ENCODE measurements at places on chromosomes 5 and 9.

- H3K27ac ChIP-seq, result no peak overlapping the region
- H3K36me3 ChIP-seq, result no peaks in the 10 kb centered on the region
- H3K4me3 ChIP-seq, result no peak overlapping the region
- DNase-seq, result no peak
Observed at GRCh38 chr5:124773315-124774311, 27.2 kb upstream of the ZNF608 start.

DNA sequence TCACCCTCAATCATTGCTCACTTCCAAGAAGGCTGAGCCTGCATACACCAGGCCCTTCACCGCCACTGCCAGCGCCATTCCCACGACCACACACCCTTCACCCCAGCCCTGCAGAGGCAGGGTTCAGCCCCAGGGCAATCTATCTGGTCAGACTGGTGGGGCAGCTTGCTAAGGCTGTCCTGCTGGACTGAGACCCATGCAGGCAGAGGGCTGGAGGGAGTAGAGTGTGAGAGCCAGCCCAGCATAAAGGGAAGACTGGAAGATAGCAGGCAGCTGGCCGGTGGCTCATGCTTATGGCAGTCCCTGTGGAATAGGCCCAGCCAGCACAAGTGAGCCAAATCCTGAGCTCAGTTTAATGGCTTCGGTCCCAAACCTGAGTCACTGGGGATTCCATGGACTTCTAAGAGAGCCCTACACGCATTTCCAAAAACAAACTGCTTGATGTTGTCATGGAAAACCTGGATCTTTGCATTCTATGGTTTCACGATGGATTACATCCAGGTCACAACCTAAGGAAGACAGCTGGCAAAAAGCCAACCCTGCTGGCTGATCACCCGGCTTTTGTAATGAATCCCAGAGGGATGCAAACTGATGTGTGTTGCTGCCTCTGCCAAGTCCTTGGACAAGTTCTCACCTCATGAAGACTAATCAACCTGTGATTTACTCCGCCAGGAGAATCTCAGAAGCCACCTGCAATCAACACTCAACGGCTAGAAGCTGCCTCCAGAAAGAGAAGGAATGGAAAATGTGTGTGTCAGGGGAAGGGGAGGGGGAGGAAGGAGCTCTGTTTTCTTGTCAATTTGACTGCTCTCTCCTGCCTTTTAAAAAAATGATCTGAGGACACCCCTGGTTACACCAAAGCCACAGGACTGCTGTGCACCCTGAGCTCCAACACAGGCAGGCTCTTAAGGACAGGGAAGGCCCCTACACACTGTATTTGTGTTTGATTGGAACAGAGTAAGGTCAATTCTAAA is 143.6 kb downstream of the LHFPL2 start:
- H3K4me1 ChIP-seq, result peaks cover 66% of the 10 kb centered on the region
- H3K27ac ChIP-seq, result peak overlapping the region; percentile 75
- DNase-seq, result peak; percentile 90
- H3K36me3 ChIP-seq, result no peaks in the 10 kb centered on the region

- DNase-seq, result no peak
- H3K27ac ChIP-seq, result no peak overlapping the region
- H3K4me3 ChIP-seq, result no peak overlapping the region
- no peaks in the 10 kb centered on the region for H3K27me3 ChIP-seq
- H3K4me1 ChIP-seq, result no peaks in the 10 kb centered on the region
Observed at GRCh38 chr9:113957821-113958341, 81.8 kb downstream of the ZNF618 start.

DNA sequence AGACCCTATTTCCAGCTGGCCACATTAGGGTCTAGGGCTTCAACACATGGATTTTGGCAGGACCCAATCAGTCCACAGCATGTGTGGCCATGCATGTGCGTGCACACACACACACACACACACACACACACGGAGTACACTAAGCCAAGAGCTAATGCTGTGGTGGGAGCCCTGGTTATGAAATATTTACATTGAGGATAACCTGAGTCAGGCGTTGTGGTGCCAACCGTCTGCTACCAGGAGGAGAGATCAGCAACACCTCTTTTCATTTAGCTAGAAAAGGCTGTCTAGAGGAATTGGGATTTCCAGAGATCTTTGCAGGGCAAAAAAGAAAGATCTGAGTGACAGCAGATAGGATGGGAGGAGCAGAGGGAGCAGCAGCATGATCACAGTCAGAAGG is 141.5 kb downstream of the TRPM3 start:
- H3K4me1 ChIP-seq, result no peaks in the 10 kb centered on the region
- H3K4me3 ChIP-seq, result no peak overlapping the region
- no peak overlapping the region for H3K27ac ChIP-seq
- no peaks in the 10 kb centered on the region for H3K36me3 ChIP-seq
- H3K27me3 ChIP-seq, result no peaks in the 10 kb centered on the region

DNA sequence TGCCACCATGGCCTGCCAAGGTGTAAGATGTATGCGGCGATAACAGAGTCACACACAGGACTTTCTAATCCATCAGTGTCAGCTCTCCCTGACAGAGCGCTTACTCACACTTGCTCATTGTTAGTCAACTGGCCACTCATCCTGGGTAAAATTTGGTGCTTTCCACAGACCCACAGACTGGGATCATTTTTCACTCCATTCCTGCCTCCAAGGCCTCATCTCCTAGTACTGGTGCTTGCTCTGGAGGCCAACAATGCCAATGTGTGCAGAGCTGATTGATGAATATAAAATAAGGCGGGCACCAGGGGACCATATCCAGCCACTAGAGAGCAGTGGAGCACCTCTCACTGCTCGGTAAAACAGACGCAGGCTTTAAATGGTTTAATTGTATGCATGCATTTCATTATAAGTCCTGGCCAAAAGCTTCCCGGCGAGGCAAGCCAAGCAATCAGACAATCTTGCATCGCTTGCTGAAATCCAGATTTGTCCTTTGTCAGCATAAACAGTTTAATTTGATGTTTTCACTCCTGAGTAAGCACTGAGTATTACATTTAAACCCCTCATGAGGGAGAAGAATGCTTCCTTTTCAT is 22.3 kb downstream of the PSMB7 start:
- no peak overlapping the region for H3K4me3 ChIP-seq
- no peaks in the 10 kb centered on the region for H3K27me3 ChIP-seq
- DNase-seq, result no peak
- no peaks in the 10 kb centered on the region for H3K36me3 ChIP-seq
- H3K27ac ChIP-seq, result no peak overlapping the region

DNA sequence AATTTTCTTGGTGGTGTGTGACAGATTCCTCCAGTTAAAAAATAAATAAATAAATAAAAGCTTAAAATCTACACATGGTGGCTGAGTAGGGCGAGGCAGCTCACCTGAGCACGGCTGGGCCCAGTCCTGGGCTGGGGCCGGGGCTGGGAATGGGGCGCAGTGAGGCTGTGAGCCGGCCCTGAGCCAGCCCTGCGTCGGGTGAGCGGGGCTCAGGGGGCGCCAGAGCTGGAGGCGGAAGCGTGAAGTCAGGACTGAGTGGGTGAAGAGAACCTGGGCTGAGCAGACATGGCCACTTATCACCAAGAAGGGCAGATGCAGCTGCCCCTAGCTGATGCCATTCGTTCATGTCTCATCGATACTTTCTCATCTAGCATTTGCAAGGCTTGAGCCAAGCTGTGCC is 22.8 kb upstream of the DTWD2 start:
- no peak overlapping the region for H3K27ac ChIP-seq
- H3K27me3 ChIP-seq, result no peaks in the 10 kb centered on the region
- H3K36me3 ChIP-seq, result no peaks in the 10 kb centered on the region
- DNase-seq, result no peak
- no peaks in the 10 kb centered on the region for H3K4me1 ChIP-seq

- no peak overlapping the region for H3K27ac ChIP-seq
- no peaks in the 10 kb centered on the region for H3K36me3 ChIP-seq
- no peaks in the 10 kb centered on the region for H3K27me3 ChIP-seq
- no peaks in the 10 kb centered on the region for H3K4me1 ChIP-seq
- DNase-seq, result no peak
Observed at GRCh38 chr9:125493384-125493783, 213.6 kb downstream of the MAPKAP1 start.

GRCh38 chr5:76954383-76954763 is 1.5 kb downstream of the CRHBP start:
- H3K27me3 ChIP-seq, result peaks cover 11% of the 10 kb centered on the region
- H3K4me3 ChIP-seq, result peak overlapping the region; percentile 63
- DNase-seq, result no peak
- H3K27ac ChIP-seq, result no peak overlapping the region
- H3K36me3 ChIP-seq, result no peaks in the 10 kb centered on the region

DNA sequence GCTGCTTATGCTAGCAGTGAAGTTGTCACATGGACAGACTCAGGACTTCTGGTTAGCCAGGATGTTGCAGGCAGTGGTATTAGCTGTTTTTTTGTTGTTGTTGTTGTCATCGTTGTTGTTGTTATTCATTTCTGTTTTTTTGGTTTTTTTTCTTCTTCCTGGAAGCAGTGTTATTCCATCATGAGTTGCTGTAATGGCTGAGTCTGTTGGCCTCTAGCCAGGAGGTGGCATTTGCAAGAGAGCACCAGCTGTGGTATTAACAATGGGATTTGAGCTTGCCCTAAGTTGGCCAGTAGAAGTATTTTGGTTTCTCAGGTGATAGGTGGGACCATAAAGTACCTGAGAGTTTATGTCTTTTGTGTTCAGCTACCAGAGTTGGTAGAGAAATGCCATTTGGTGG is 561.1 kb downstream of the KCTD16 start:
- H3K27ac ChIP-seq, result no peak overlapping the region
- H3K4me3 ChIP-seq, result no peak overlapping the region
- H3K36me3 ChIP-seq, result no peaks in the 10 kb centered on the region
- H3K4me1 ChIP-seq, result no peaks in the 10 kb centered on the region

DNA sequence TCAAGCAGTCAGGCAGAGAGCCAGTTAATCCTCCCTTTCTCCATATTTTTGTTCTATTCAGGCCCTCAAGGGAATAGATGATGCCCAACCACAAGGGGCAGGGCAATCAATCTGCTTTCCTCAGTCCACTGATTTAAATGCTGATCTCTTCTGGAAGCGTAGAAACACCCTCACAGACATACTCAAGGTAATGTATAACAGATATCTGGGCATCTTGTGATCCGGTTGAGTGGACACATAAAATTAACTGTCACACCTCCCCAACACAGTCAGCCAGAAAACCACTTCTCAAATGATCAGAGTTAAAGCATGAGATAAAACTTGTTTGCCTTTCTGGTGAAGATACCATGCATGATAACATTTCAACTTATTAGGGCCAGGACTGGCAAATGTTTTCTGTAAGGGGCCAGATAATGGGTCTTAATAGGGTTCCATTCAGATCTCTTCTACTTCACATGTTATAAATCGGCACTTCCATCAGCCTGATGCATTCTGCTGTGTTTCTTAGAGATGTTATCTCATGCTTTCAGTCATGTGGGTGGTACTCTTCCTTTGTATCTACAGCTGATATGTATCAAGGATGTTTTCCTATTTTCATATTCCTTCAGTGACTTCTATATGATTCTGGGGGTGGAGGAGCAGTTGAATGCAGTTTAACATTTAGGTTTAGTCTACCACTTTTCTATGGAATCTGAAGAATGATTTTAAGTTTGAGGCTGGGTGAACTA is 58.9 kb upstream of the CNTLN start:
- no peak overlapping the region for H3K4me3 ChIP-seq
- H3K4me1 ChIP-seq, result no peaks in the 10 kb centered on the region
- H3K27ac ChIP-seq, result no peak overlapping the region
- no peaks in the 10 kb centered on the region for H3K27me3 ChIP-seq
- DNase-seq, result no peak

- no peak overlapping the region for H3K4me3 ChIP-seq
- peaks cover 40% of the 10 kb centered on the region for H3K36me3 ChIP-seq
- peaks cover 29% of the 10 kb centered on the region for H3K4me1 ChIP-seq
- H3K27me3 ChIP-seq, result no peaks in the 10 kb centered on the region
- DNase-seq, result no peak
Observed at GRCh38 chr5:172911628-172911880, 47.7 kb upstream of the RPL26L1 start.

DNA sequence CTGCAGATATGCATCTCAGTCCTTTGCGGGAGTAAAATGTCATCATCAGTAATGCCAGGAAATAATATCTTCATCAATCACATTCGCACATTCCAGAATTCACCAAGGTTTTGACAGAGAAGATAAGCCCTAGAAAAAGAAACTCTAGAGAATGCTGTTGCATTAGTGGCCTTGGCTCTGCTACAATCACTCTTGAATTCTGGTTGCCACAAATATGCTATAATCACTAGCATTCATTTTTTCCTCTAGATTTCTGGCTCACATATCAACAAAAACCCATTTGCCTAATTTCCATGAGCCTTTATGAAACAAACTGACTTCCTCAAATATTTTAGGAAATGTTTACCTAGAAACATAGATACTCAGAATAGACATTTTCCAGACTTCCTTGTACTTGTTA is 653.4 kb downstream of the ANXA1 start:
- H3K36me3 ChIP-seq, result no peaks in the 10 kb centered on the region
- no peaks in the 10 kb centered on the region for H3K27me3 ChIP-seq
- H3K4me3 ChIP-seq, result no peak overlapping the region
- H3K4me1 ChIP-seq, result no peaks in the 10 kb centered on the region
- DNase-seq, result no peak
- H3K27ac ChIP-seq, result no peak overlapping the region

DNA sequence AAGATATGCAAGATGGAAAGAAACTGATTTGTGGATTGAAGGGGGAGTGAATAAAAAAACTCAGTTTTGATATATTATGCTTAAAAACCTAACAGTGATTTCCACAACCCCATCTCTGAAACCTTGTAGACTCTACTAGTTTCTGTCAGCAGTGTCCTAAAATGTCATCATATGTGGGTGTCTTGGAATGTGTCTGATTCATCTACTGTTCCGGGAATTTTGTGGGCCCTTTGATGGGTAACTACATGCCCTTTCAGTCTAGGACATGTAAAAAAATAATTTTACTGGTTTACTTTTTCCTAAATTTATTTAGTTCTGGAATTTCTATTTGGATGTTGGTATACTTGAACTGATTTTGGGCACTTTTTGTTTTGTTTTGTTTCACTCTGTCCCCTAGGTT is 118.9 kb upstream of the NMUR2 start:
- H3K36me3 ChIP-seq, result no peaks in the 10 kb centered on the region
- no peak overlapping the region for H3K4me3 ChIP-seq
- no peaks in the 10 kb centered on the region for H3K4me1 ChIP-seq
- no peak overlapping the region for H3K27ac ChIP-seq

DNA sequence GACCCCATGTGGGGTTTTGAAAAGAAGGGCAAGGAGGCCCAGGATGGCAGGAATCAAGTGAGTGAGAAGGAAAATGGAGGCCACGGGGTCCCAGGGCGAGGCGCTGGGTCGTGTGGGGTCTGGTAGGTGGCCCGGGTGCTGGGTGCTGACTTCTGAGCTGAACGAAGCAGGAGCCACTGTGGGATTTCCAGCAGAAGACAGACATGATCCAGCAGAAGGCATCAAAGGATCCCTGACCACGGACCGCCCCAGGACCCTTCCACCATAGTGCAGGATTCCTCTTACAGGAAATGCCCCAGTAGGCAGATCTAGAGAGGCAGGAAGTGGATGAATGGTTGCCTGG is 106.7 kb downstream of the ADAMTS2 start:
- H3K27ac ChIP-seq, result no peak overlapping the region
- no peaks in the 10 kb centered on the region for H3K4me1 ChIP-seq
- DNase-seq, result no peak
- H3K4me3 ChIP-seq, result no peak overlapping the region
- H3K36me3 ChIP-seq, result no peaks in the 10 kb centered on the region
- H3K27me3 ChIP-seq, result no peaks in the 10 kb centered on the region

- H3K27me3 ChIP-seq, result no peaks in the 10 kb centered on the region
- H3K4me1 ChIP-seq, result peaks cover 5% of the 10 kb centered on the region
- DNase-seq, result no peak
- H3K36me3 ChIP-seq, result no peaks in the 10 kb centered on the region
Observed at GRCh38 chr5:157216391-157217142, 35.9 kb downstream of the ITK start.

- no peak overlapping the region for H3K4me3 ChIP-seq
- H3K27me3 ChIP-seq, result no peaks in the 10 kb centered on the region
- no peak overlapping the region for H3K27ac ChIP-seq
- H3K36me3 ChIP-seq, result no peaks in the 10 kb centered on the region
Observed at GRCh38 chr5:98004463-98004862, 769.0 kb upstream of the RGMB start.

Data from heart left ventricle (tissue), 16 donors.